ENCODE measurements at places on chromosomes 7 and 10. TPM values are rescaled to one million over a fixed set of nuclear protein-coding genes. Genes with fewer than 3 reads are reported as not detected.

DNA sequence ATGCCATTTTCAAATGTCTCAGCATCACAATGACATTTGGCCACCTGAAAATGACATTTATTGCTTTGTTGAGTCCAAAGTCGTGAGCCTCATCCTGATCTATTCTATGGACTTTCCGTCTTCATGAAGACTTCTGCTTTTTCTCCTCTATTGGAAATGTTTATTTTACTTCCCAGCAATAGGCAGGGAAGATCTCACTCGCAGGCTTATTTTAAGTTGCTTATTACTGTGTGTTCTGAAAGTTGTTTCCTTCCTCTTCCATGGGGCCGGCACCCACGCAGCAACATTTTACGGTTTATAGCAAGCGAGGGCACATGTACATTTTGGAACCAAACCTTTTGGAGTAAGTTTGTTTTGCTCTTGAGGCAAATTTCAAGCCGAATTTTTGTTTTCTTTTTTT is 221.0 kb upstream of the KLF6 start:
- no peaks in the 10 kb centered on the region for H3K27me3 ChIP-seq
- no peak overlapping the region for H3K4me3 ChIP-seq
- DNase-seq, result peak; percentile 26

DNA sequence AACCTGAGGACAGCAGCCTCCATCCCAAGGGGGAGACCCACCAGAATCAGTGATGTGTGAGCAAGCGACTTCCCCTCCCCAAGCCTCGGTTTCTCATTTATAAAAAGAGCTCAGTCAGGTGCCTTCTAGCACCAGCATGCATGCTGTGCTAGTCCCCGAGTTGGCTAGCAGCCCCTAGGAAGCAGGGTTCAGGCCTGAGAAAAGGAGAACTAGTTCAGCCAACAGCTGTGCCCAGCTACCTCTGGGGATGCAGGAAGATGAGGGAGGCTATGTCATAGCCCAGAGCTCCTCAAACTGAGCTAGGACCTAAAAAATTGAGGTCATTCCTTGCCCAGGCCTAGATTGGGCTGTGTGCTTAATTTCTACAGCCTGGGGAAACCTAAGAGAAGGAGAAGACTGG is 13.7 kb downstream of the DRGX start:
- no peaks in the 10 kb centered on the region for H3K36me3 ChIP-seq
- DNase-seq, result no peak
- H3K27ac ChIP-seq, result no peak overlapping the region
- no peaks in the 10 kb centered on the region for H3K4me1 ChIP-seq

DNA sequence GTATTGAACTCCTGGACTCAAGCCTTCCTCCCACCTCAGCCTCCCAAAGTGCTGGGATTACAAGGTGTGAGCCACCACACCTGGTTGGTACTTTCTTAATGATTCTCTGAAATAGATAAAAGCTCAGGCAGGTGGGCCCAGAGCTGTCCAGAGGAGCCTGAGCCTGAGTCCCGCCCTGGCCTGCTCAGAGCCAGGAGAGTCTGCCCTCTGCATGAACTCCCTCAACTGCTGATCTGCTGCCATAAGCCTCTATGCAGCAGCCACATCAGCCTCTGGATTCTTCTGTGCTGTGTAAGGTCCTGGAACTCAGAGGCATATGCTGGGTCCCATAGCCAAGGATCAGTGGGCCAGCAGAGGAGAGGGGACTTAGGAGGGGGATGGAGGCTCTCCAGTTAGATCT is 23.1 kb upstream of the DDIT4 start:
- no peak overlapping the region for H3K4me3 ChIP-seq
- no peaks in the 10 kb centered on the region for H3K36me3 ChIP-seq
- DNase-seq, result peak; percentile 45
- H3K4me1 ChIP-seq, result peaks cover 80% of the 10 kb centered on the region
- no peaks in the 10 kb centered on the region for H3K27me3 ChIP-seq
- peak overlapping the region; percentile 88 for H3K27ac ChIP-seq

- H3K27ac ChIP-seq, result no peak overlapping the region
- no peaks in the 10 kb centered on the region for H3K27me3 ChIP-seq
- DNase-seq, result peak; percentile 58
- H3K36me3 ChIP-seq, result no peaks in the 10 kb centered on the region
- peak overlapping the region; percentile 15 for H3K4me3 ChIP-seq
Observed at GRCh38 chr10:13440185-13441061, 88.4 kb downstream of the BEND7 start.

WASL gene
- 31.6 TPM for total RNA-seq

DNA sequence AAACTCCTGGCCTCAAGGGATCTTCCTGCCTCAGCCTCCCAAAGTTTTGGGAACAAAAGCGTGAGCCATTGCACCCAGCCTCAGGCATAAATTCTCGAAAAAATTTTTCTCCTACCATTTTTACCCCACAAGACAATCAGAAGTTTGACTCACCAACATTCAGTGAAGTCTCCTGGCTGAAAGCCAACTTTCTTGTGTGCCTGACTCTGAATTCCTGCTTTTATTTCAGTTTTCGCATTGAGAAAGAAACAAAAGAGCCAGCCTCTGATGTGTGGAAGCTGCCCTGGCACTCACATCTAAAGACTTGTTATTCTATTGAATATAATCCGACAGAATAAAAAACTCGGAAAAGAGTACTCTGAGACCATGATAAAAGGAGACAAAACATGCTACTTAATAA is 402.9 kb downstream of the MAGI2 start:
- no peaks in the 10 kb centered on the region for H3K36me3 ChIP-seq
- H3K27me3 ChIP-seq, result no peaks in the 10 kb centered on the region
- no peak overlapping the region for H3K4me3 ChIP-seq
- H3K27ac ChIP-seq, result no peak overlapping the region

- H3K27me3 ChIP-seq, result no peaks in the 10 kb centered on the region
- no peaks in the 10 kb centered on the region for H3K36me3 ChIP-seq
- no peaks in the 10 kb centered on the region for H3K4me1 ChIP-seq
- H3K4me3 ChIP-seq, result no peak overlapping the region
Observed at GRCh38 chr10:129866894-129867293, 97.2 kb downstream of the EBF3 start.

TMEM184A gene
- total RNA-seq, result 7.8 TPM

- no peaks in the 10 kb centered on the region for H3K27me3 ChIP-seq
- DNase-seq, result peak; percentile 68
- peak overlapping the region; percentile 100 for H3K27ac ChIP-seq
- H3K36me3 ChIP-seq, result no peaks in the 10 kb centered on the region
Observed at GRCh38 chr10:68900427-68901104, 549 bp upstream of the DDX50 start.

- DNase-seq, result no peak
- no peaks in the 10 kb centered on the region for H3K36me3 ChIP-seq
- H3K27ac ChIP-seq, result no peak overlapping the region
- H3K27me3 ChIP-seq, result no peaks in the 10 kb centered on the region
- H3K4me1 ChIP-seq, result no peaks in the 10 kb centered on the region
Observed at GRCh38 chr10:20949967-20950366, 52.9 kb upstream of the NEBL start.

GRCh38 chr10:16799621-16800020 is 17.6 kb downstream of the RSU1 start:
- H3K27me3 ChIP-seq, result no peaks in the 10 kb centered on the region
- DNase-seq, result no peak
- no peaks in the 10 kb centered on the region for H3K36me3 ChIP-seq
- H3K4me1 ChIP-seq, result no peaks in the 10 kb centered on the region
- H3K27ac ChIP-seq, result no peak overlapping the region

DNA sequence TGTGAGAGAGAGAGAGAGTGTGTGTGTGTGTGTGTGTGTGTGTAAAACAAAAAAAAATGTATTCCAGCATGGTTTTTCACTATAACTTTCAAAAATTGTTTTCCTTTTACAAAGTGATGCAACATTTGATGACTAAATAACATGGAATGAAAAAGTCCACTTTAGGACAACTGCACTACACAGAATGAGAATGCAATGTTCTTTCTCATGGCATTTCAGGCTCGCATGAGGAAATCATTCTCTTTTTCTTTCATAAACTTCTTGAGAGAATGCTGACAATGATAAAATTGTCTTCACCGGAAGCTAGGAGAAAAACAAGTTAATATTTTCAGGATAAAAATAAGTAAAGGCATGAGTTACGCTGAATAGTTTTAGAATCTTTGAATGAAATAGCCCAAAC is 53.7 kb downstream of the SLC16A12 start:
- no peaks in the 10 kb centered on the region for H3K36me3 ChIP-seq
- H3K4me3 ChIP-seq, result no peak overlapping the region
- H3K4me1 ChIP-seq, result peaks cover 9% of the 10 kb centered on the region
- no peaks in the 10 kb centered on the region for H3K27me3 ChIP-seq

DNA sequence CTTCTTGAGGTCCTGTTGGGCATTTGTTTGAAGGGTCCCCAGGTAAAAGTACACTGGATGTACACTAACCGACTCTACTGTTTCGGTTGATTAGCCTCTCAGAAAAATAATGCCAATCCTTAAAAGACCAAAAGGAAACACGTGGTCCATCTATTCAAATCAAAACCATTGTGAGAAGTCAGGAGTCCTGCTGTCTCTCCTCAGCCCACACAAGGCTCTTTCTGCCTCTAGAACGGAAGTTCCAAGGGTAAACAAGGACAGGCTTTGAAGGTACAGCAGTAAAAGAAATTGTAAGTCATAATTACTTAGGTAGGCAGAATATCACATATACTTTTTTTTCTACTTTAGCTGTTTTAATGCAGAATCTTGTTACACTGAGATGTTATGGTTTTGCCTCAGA is 71.7 kb upstream of the TPK1 start:
- H3K27ac ChIP-seq, result no peak overlapping the region
- no peak for DNase-seq
- H3K36me3 ChIP-seq, result no peaks in the 10 kb centered on the region
- no peaks in the 10 kb centered on the region for H3K4me1 ChIP-seq
- no peak overlapping the region for H3K4me3 ChIP-seq

OPN1SW gene
- total RNA-seq, result not detected

DNA sequence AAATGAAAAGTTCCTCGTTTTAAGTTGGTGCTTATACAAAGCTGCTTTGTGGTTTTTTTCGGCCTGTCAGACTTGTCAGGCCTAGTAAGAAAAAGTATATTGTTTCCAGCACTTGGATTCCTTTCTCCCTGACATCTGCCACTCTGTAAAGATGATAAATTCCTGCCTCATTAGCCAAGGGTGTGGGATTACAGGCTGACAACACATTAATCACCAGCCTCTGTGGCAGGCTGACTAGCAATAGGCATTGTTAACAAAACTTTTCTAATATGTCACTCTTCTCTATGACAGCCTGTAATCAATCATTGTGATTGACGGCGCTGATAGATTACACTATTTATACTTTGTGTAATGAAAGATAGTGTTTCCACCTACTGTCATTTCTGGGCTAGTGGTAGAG is 682.5 kb downstream of the LRMDA start:
- DNase-seq, result no peak
- H3K4me1 ChIP-seq, result no peaks in the 10 kb centered on the region
- H3K27ac ChIP-seq, result no peak overlapping the region
- H3K27me3 ChIP-seq, result no peaks in the 10 kb centered on the region

BZW2 gene
- total RNA-seq, result 27.9 TPM

GRCh38 chr7:135834266-135834665 is 85.7 kb upstream of the FAM180A start:
- H3K4me1 ChIP-seq, result no peaks in the 10 kb centered on the region
- H3K36me3 ChIP-seq, result no peaks in the 10 kb centered on the region
- no peak overlapping the region for H3K27ac ChIP-seq
- H3K4me3 ChIP-seq, result no peak overlapping the region
- no peaks in the 10 kb centered on the region for H3K27me3 ChIP-seq
- DNase-seq, result no peak

DNA sequence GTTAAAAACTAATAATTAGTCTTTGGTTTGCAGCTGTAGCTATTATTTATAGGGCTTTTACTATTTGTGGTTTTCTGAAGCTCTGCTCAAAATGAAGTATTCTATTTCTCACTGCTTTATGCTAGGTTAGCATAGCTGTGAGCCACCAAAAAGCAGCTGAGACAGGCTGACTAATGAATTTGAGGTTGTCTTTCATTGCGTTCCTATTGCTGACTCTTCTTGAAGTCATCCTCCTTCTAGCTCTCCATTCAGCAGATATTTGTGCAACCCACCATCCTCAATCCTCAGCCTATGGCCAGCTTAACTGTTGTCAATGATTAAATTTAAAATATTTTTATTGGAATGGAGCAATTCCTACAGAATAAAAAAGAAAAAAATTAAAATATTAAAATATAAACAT is 2.1 kb upstream of the RALA start:
- H3K4me1 ChIP-seq, result peaks cover 22% of the 10 kb centered on the region
- no peak for DNase-seq
- H3K36me3 ChIP-seq, result no peaks in the 10 kb centered on the region
- H3K4me3 ChIP-seq, result no peak overlapping the region
- no peaks in the 10 kb centered on the region for H3K27me3 ChIP-seq

GRCh38 chr7:43735802-43736603 is 6.7 kb upstream of the COA1 start:
- no peak for DNase-seq
- no peaks in the 10 kb centered on the region for H3K36me3 ChIP-seq
- no peak overlapping the region for H3K4me3 ChIP-seq
- no peaks in the 10 kb centered on the region for H3K27me3 ChIP-seq
- H3K27ac ChIP-seq, result no peak overlapping the region

LDB3 gene
- total RNA-seq, result 0.67 TPM

- no peak overlapping the region for H3K27ac ChIP-seq
- H3K4me1 ChIP-seq, result peaks cover 7% of the 10 kb centered on the region
- no peak overlapping the region for H3K4me3 ChIP-seq
- no peak for DNase-seq
- no peaks in the 10 kb centered on the region for H3K36me3 ChIP-seq
- no peaks in the 10 kb centered on the region for H3K27me3 ChIP-seq
Observed at GRCh38 chr7:32952876-32953275, 4.4 kb upstream of the FKBP9 start.

PDSS1 gene
- 6.5 TPM for total RNA-seq

DNA sequence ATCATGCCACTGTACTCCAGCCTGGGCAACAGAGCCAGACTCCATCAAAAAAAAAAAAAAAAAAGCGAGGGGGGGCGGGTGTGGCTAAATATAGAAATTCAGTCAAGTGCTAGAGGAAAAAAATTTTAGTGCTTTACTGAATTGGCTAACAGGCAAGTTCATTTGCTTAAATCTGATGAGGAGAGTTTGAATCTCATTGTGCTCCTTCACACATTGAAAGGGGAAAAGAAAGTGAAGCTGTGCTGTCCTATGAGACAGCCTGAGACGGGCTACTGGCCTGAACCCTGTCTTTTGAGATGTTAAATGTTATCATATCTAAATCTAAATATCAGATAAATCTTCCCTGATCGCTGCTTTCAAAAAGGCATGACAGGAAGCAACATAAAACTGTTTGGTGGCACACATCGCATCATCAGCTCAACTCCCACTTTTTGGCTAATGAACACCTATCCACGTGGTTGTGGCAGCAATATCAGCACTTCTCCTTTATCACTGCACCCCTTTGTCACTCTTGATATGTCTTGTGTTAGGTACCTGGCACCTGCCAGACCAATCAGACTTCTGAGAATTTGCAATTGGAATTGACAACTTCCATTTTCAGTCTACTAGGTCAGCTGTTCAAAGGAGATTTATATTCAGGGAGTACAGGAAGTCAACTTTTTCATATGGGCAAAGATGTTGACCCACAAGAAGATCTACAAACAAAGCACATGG is 14.0 kb upstream of the IFIT1B start:
- H3K4me1 ChIP-seq, result peaks cover 5% of the 10 kb centered on the region
- DNase-seq, result no peak
- H3K36me3 ChIP-seq, result no peaks in the 10 kb centered on the region
- no peaks in the 10 kb centered on the region for H3K27me3 ChIP-seq
- no peak overlapping the region for H3K4me3 ChIP-seq
- H3K27ac ChIP-seq, result no peak overlapping the region

Data from upper lobe of left lung (tissue), 6 donors.